ENCODE measurements at places on chromosomes 6 and 20.

DNA sequence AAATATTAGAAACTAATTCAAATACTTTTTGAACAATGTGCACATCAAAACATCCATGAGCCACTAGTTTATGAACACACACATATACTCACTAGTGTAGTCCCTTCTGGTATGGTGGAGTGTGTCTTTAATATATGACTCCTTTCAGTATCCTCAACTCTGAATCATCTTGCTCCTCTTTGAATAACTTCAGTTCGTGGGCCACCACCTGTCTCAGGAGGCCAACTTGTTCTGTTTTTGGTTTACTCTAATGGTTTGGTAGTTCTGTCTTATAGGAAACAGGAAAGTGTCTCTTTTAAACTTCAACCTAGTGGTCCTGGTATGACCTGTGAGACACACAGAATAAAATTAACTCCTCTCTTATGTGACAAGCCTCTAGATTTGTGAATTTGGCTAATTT lies 55.6 kb downstream of the ZNF292 start:
- DNase-seq = no peak

GRCh38 chr20:18428490-18429173 lies 38.2 kb downstream of the DZANK1 start:
- no peak for DNase-seq

- DNase-seq = no peak
Measured at GRCh38 chr6:5992551-5993225, 14.0 kb downstream of the NRN1 start.

GRCh38 chr6:29791786-29792122 lies 35.9 kb upstream of the HLA-G start:
- DNase-seq = no peak

DNA sequence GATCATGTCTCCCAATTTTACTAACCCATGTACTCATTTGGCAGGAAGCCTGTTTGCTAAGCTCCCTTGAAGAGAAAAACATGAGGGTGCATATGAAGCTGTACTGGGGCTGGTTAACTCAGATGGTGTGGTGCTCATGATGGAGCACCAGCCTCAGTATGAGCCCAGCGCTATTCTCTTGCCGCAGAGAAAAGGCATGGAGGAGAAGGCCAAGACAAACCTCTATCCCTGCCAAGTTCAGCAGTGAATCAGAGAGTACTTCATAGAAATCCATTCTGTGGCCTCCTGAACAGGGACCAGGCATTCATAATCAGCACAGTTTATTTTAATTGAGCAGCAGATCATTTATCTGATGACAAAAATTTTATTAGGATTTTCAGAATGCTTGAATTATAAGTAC lies 398.1 kb downstream of the LMBRD1 start:
- peak; percentile 24 for DNase-seq
